ENCODE measurements at places on chromosomes 4 and X.

DNA sequence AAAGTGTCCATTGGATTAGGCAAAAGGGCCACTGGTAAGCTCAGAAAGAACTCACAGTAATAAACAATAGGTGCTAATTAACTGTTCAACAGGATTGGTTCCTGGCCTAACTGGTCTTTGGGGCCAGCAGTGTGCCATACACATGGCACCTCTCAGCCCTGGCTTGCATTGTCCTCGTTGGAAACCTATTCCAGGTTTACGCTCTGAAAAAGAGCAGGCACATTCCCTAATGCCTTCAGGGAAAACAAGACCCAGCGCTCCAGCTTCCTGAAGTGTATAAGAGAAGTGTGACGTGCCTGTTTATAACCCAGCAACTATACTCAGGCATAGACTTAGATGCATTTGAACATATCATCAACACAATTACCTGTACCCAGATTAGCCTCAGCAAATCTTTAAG is 51.9 kb upstream of the RBM47 start:
- DNase-seq = no peak

GRCh38 chrX:100204534-100204933 is 205.5 kb downstream of the PCDH19 start:
- DNase-seq = no peak

GRCh38 chr4:56803471-56803870 is 18.0 kb downstream of the SPINK2 start:
- no peak for DNase-seq

- no peak for DNase-seq
Observed at GRCh38 chr4:89160806-89161205, 49.5 kb downstream of the TIGD2 start.

- no peak for DNase-seq
Observed at GRCh38 chr4:16083241-16084191, at the start of gene PROM1. Gene PROM1, minus strand, starts transcription at chr4:16084023. Its CDS starts 8,117 bp downstream, at chr4:16075906.

DNA sequence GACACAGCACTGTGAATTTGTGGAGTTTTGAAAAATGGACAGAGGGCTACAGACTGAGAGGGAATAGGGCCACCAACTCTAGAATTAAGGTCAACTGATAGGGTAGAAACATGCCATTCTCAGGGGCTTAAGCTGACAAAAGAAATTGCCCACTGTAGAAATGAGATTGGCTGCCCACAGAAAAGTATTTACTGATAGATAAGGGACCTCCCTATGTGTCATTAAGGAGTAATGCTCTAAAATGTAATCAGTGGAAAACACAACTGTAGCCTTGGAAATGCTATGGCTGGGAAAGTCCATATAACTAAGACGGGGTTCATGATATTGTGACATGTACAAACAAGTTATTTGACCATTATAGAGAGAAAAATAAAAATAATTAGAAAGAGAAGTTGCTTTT is 4.6 kb downstream of the RTL9 start:
- DNase-seq = no peak
